ENCODE measurements at places on chromosomes 11 and 22. TPM values are rescaled to one million over a fixed set of nuclear protein-coding genes. Genes with fewer than 3 reads are reported as not detected.

DNA sequence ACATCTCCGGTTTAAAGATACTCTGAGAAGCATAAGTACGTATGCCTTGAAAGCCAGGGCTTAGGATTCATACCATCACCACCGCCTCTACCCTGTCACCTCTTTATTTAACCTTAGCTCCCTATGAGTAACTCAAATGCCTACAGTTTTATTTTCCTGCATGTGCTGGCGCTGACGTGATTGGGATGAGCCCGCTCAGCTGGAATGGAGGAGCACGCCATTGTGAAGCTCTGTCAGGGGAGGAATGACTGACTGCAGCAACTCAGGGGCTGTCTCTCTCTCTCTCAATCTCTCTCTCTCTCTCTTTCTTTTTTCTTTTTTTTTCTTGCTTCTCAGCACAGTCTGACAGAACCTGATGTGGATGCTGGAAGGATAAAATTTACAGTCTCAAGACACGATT, 12.4 kb downstream of the CAVIN3 start:
- DNase-seq, result no peak

Gene JHY
- 4.8 TPM for total RNA-seq

DNA sequence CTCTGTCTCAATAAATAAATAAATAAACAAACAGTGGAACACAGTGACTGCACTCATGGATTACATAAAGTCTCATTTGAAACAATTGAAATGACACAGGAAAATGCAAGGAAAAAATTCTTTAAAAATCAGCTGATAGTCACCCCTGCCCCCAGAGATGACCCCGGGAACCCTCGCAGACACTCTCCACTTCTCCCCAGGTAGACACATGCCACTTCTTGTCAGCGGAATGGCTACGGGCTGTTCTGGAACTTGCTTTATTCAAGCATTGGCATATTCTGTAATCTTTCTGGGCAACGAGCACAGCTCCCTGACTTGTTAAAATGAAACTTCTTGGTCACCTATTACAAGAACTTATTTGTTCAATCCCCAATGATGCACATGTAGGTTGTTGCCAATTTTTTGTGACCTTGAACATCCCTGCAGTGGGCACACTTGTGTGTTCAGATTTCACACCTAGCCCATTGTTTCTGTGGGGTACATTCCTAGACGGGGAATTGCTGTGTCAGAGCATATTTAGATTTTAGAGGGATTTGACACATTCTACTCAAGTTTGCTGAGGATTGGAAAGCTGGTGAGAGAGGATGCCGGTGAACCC, 32.8 kb downstream of the MYEOV start:
- no peak for DNase-seq

- DNase-seq, result no peak
These were observed 100.8 kb upstream of the B3GAT1 start for GRCh38 chr11:134512571-134513538.

- no peak for DNase-seq
These were observed 349.4 kb upstream of the NCAM1 start for GRCh38 chr11:112611771-112612170.

DNA sequence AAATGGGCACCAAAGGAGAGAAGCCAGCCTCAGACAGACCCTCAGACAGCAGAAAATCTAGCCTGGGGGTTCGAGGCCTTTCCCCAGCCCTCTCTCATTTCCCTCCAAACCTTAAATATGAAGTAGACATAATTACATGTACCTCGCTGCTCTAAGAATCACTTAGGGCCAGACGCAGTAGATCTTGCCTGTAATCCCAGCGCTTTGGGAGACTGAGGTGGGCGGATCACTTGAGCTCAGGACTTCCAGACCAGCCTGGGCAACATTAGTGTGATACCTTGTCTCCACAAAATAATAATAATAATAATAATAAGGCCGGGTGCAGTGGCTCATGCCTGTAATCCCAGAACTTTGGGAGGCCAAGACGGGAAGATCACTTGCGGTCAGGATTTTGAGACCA, 52.1 kb upstream of the WNT7B start:
- DNase-seq, result peak; percentile 12

Measured in right cardiac atrium (tissue), 5 donors.